ENCODE measurements at places on chromosomes 5 and 9.

DNA sequence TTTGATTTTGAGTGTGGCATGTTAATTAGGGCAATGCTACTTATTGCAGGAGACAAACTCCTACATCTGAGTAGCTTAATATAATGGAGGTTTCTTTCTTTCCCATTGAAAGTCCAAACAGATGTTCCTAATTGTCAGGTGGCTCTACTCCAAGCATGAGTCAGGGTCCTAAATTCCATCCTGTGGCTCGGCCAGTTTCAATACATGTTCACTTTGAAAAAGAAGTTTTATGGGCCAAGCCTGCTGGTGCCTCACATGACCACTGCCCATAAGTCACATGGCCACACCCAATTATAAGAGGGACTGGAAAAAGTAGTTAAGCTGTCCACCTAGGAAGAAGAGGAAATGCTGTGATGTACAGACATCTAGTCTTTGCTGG, 170.4 kb downstream of the ARRDC3 start:
- H3K27ac ChIP-seq, result peak overlapping the region; percentile 38
- no peak overlapping the region for H3K4me3 ChIP-seq

- no peaks in the 10 kb centered on the region for H3K36me3 ChIP-seq
- no peak overlapping the region for H3K4me3 ChIP-seq
- no peaks in the 10 kb centered on the region for H3K27me3 ChIP-seq
- no peaks in the 10 kb centered on the region for H3K4me1 ChIP-seq
These were observed 283.3 kb downstream of the NSG2 start for GRCh38 chr5:174328631-174329299.

- no peaks in the 10 kb centered on the region for H3K36me3 ChIP-seq
- H3K27ac ChIP-seq, result no peak overlapping the region
- no peak for DNase-seq
- H3K4me1 ChIP-seq, result peaks cover 5% of the 10 kb centered on the region
These were observed 139.5 kb upstream of the RAPGEF1 start for GRCh38 chr9:131879181-131879910.

GRCh38 chr9:136947028-136947891, 2.2 kb downstream of the C8G start:
- no peaks in the 10 kb centered on the region for H3K27me3 ChIP-seq
- peaks cover 19% of the 10 kb centered on the region for H3K4me1 ChIP-seq
- no peak for DNase-seq
- no peak overlapping the region for H3K4me3 ChIP-seq

DNA sequence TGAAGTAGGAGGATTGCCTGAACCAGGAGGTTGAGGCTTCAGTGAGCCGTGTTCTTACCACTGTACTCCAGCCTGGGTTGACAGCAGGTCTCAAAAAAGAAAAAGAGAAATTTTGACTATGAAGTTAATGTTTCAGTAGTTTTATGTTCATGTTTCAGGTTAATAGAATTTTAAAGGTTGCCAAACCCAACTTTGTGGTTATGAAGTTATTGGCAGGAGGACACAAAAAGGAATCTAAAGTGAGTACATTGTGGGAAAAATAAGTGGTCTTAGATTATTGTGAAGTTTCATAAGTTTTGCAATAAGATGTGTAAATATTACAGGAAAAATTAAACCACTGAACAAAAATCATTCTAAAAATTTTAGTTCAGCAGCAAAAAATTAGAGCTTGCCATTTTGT, 78.6 kb downstream of the GOLM1 start:
- no peak overlapping the region for H3K27ac ChIP-seq
- no peaks in the 10 kb centered on the region for H3K27me3 ChIP-seq
- DNase-seq, result no peak
- peaks cover 98% of the 10 kb centered on the region for H3K36me3 ChIP-seq

- H3K36me3 ChIP-seq, result no peaks in the 10 kb centered on the region
- no peaks in the 10 kb centered on the region for H3K4me1 ChIP-seq
These were observed 55.9 kb downstream of the NSUN2 start for GRCh38 chr5:6576861-6577501.

All from neuronal stem cell (in vitro differentiated cells).